Stimulated activated CD8-positive, alpha-beta memory T cell treated with anti-CD3 and anti-CD28 coated beads, Interleukin-4, amount 100 ng/mL, for 1 hour (primary cell): ENCODE measurements at places on chromosomes 5 and 9.
A peak's percentile ranks its signal among the peaks of the same experiment; 100 is the strongest.

- no peak for DNase-seq
Measured at GRCh38 chr9:84697042-84697441, 27.5 kb downstream of the NTRK2 start.

- DNase-seq = no peak
Measured at GRCh38 chr5:65263321-65263720, 218.4 kb downstream of the ADAMTS6 start.

DNA sequence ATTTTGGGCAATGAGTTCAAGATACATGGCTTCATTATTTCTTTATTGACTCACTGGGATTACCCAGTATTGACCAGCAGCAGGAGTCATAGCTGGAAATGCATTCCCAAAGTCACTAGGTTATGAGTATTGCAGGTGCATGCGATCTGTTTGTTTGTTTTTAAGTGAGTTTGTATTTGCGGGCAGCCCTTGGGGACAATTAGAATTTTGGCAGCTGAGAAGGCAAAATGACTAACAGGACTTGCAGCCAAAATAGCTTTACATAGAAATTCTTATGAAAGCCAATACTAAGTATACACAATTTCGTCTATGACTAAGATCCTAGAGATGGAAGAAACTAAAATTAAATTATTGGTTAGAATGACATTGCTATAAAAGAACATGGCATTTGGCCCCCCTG lies 18.1 kb upstream of the RGMB start:
- DNase-seq = no peak

DNA sequence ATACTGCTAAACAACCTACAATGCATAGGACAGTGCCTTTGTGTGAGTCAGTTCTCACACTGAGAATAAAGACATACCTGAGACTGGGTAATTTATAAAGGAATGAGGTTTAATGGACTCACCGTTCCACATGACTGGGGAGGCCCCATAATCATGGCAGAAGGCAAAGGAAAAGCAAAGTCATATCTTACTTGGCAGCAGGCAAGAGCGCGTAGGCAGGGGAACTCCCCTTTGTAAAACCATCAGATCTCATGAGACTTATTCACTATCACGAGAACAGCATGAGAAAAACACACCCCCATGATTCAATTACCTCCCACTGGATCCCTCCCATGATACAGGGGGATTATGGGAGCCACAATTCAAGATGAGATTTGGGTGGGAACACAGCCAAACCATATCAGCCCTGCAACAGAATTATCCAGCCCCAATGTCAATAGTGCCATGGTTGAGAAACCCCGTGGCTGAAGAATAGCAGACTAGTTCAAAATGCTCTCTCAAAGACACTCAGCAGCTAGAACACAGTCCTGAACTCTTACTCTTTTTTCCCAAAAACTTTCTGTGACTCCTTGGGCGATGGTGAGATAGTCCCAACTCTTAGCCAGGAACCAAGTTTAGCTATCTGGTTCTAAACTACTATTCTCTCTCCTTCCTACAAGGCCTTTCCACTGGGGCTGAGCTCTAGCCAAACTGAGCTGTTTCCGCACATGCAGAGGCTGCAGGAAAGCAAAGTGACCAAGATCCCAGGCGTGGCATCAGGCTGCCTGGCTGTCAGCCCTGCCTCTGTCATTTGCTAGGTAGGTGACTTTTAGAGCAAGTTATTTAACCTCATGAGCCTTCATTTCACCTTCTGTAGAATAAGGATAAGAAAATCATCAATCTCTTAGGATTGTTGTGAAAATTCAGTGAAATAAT lies 21.7 kb downstream of the FAT2 start:
- DNase-seq = no peak

- no peak for DNase-seq
Measured at GRCh38 chr9:1495282-1496030, 445.3 kb downstream of the DMRT2 start.

- DNase-seq = no peak
Measured at GRCh38 chr5:149429839-149430721, 51.0 kb upstream of the IL17B start.

DNA sequence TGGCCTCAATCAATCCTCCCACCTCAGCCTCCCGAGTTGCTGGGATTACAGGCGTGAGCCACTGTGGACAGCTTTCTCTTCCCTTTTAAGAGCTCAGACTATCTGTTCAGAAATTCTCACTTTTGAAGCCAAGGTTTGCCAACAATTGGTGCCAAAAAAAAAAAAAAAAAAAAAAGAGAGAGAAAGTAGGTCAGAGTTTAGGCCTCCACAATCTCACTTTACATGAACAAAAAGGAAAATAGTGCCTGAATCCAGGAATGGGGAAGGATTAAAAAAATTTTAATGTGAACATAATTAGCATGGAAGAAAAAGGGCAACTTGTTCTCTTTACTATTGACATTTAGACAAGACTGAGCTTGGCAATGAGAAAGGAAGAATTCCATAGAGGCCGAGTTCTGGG lies 94.1 kb downstream of the NSG2 start:
- DNase-seq = no peak

- peak; percentile 21 for DNase-seq
Measured at GRCh38 chr9:123349691-123350480, 6.1 kb upstream of the CRB2 start.

DNA sequence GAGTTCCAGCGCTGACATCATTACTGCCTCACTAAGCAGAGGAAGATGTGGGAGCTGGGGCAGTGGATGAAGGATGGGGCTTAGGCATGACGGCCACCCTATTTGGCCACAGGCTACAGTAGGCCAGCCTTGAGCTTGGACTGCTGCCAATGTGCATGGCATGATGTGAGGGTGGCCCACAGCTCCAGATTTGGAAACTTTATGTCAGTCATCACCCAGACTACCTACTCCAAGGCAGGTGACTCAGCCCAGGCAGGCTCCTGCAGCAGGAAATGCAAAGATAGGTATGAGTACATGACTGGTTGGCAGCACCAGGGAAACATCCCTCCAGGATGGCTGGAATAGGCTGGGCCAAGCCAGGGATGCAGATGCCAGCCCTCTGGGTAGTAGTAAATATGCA lies 303.6 kb downstream of the SPOCK1 start:
- DNase-seq = no peak

GRCh38 chr9:100108559-100108958 lies 9.5 kb downstream of the INVS start:
- DNase-seq = no peak

- DNase-seq = no peak
Measured at GRCh38 chr5:147170603-147171002, 64.2 kb upstream of the STK32A start.

DNA sequence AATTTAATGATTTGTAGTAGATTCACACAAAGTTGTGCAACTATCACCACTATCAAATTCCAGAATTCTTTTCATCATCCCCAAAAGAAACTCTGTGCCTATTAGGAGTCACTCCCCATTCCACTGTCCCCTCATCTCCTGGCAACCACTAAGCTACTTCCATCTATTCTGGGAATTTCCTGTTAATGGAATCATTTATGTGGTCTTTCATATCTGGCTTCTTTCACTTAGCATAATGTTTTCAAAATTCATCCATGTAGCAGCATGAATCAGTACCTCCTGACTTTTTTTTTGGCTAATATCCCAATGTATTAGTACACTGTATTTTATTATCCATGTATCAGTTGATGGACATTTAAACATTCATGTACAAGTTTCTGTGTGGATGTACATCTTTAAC lies 157.6 kb downstream of the TTC39B start:
- no peak for DNase-seq

GRCh38 chr5:133841831-133842750 lies 126.3 kb downstream of the C5orf15 start:
- no peak for DNase-seq

DNA sequence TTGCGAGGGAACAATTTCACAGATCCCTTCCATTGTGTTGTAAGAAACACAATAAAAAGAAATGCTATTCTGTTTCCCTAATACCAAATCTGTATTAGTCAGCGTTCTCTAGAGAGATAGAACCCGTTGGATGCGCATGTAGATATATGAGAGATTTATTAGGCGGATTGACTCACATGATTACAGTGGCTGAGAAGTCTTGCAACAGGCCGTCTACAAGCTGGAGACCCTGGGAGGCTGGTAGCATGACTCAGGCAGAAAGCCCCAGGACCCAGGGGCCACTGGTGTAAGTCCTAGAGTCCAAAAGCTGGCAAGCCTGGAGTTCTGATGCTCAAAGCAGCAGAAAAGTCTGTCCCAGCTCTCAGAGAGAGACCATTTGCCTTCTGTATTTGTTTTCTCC lies 18.4 kb upstream of the IL17B start:
- no peak for DNase-seq

DNA sequence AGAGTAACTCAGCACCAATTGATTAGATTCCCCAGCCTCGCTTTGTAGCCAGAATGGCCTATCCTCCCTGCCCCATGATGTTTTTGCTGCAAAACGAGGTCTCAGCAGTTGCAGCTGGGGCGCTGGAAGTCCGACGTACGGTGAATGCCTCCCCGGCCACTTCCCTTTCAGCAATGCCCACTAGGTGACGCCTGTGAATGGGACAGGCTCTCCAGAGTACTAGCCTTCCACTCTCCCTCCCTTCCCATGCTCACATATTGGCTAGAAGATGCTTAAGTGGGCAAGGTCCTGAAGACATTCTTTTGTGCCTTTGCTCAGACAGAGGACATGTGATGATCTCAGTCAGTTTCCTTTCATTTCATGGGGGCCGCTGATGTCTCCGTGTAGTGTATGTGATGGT lies 50.8 kb downstream of the DMRT2 start:
- DNase-seq = no peak

DNA sequence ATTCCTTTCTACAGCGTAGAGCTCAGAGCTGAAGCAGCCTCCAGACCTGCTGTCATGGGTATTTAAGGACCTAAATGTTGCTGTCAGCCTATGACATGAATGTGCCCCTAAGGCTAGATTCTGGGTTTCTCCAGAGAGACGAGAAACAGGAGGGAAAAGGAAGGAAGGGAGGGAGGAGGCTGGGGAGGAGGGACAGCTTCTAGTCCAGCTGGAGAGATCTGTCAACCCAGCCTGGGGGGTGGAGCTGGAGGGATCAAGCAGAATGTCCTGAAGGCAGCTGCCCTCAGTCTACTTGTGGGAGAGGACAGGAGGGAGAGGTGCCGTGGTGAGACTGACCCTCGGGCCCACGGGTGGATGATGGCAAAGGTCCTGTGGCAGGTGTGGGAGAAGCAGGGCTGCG lies 1.1 kb upstream of the DBH start:
- no peak for DNase-seq

DNA sequence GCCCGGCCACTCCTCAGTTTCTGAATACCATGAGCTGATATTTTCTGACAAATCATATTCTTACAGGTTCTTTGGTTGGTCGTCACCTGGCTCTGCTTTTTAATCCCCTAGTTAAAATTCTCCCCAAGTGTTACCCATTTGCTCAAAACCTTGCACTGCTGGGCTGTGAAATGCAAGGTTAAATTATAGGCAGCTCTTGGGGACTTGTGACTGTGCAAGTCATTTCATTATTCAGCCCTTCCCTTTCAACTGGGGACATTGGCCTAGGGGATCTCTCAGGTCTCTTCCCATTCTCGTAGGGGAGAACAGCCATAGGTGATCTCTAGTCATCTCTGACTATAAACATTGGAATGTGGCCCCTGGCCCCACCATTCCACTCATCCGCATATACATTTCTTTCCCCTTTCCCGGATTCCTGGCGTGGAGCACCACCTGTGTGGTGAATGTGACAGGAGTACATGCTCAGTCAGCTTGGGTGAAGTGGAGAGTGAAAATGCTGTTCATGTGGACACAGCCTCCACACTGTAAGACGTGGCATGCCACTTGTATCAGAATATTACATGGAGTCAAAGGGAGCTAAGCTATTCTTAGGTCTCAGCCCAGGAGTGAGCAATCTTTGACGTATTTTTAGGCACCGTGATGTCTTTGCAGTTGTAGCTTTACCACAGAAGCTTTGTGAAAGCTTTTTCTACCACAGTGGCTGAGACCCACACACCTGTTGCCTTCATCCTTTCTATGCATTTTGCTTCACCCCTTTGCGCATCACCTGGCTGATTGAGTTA lies 386.7 kb downstream of the KDM4C start:
- no peak for DNase-seq
